ENCODE measurements at places on chromosomes 3 and 15. TPM values are rescaled to one million over a fixed set of nuclear protein-coding genes. Genes with fewer than 3 reads are reported as not detected.

DNA sequence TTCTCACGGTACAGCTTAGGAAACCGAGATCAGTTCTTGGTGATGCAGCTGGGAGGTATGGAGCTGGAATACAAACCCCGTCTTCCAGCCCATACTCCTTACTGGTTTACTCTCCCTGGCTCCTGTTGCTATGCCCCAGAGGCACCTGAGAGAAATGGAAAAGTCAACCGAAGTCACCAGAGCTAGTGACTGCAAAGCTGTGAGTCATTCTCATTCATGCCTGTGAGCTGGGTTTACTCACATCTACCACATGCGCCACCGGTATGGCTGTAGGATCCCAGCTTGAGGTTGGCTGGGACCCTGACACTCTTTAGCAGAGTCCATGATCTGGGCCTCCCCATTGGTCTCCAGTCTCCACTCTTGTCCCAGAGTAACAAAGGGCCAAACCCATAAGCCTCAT lies 111.5 kb upstream of the ETV5 start:
- DNase-seq, result no peak

DNA sequence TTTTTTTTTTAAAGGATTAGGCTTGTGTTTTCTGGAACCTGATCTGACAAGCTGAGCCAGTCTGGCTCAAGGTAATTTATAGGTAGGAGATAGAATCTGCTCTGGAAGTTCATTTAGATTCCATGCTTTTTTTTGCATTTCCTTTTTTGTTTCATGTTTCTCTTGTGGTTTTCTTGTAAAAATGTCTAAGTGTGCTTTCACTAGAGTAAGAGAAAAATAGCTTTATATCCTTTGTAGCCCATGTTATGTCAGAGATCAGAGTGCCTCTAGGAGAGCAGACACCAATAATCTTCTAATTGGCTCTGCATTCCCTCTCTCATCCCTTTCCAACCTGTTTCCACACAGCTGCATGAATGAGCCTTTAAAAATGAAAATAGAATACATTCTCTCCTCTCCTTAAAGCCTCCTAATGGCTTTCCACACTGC lies 389.8 kb upstream of the KCNMB2 start:
- DNase-seq, result no peak

The HGD gene
- 0.41 TPM for total RNA-seq

DNA sequence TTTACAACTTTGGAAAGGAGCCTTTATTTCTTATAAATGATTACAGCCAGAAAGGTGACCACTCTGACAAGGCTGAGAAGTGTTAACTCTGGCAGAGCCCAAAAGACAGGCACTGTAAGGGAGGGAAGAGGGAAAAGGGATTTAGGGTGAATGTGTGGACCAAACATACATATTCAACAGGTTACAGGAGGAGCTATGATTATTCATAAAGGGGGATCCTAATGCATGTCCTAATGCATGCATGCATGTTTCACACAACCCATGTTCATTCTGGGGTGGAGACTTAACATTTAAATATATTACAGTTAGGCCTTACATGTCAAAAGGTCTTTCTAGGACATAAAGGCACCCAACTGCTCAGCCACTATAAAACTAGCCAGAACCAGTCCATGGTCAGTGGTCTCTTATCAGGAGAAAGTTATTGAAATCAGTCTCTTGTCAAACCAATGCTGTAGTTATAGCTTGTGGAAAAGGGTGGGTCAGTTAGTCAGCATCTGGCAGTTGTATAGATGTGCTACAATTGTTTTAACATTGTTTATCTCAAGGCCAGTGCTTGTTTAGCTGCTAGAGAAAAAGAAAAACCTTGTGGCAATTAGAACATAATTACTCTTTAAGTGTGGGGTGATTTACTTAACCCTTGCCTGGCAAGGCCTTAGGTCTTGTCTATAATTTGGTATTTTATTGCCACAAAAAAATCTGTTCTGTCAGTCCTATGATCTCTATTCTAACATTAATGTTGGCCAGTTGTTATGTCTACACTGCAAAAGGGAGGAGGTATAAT lies 77.5 kb downstream of the RAD18 start:
- no peak for DNase-seq

- DNase-seq, result no peak
These were observed 69.4 kb upstream of the CD96 start for GRCh38 chr3:111472556-111472955.

- DNase-seq, result no peak
These were observed 78.9 kb upstream of the SKOR1 start for GRCh38 chr15:67746450-67746849.

The HTR3E gene
- not detected for total RNA-seq

DNA sequence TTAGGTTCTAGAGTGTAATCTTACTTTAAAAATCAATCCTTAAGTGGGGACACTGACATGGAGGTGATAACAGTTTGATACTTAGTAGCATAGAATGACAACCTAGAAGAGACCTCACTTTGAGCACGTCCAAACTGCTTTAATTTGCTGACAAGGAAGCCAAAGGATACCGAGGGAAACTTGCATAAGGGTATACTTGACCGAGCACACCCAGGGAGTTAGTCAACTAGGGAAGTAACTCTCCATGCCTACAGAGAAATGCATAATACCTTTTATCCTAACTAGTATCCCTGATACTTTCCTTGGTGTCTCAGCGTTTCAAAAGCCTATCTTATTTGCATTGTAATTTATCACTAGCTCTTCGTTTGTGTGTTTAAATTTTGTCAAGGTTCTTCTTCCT lies 5.5 kb upstream of the TPRG1 start:
- DNase-seq, result no peak

The GOLGA8G gene
- total RNA-seq, result not detected

DNA sequence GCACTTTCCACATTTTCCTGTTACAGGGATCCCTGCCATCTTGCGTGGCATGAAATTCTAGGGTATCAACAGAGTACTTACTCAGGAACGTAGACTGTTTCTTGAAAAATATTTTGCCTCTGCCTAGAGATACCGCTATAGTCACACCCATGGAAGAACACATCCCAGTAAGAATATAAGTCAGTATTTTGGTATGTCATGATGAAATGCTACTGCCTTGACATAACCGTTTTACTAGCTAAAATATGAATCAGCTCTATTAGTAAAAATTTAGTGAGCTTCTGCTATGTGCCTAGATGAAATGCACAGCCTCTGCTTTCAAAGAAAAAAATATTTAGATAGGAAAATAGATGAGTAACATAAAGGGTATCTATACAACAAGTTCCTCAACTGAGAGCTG lies 276.4 kb downstream of the TBC1D5 start:
- DNase-seq, result no peak

The RARB gene
- 15.2 TPM for total RNA-seq

DNA sequence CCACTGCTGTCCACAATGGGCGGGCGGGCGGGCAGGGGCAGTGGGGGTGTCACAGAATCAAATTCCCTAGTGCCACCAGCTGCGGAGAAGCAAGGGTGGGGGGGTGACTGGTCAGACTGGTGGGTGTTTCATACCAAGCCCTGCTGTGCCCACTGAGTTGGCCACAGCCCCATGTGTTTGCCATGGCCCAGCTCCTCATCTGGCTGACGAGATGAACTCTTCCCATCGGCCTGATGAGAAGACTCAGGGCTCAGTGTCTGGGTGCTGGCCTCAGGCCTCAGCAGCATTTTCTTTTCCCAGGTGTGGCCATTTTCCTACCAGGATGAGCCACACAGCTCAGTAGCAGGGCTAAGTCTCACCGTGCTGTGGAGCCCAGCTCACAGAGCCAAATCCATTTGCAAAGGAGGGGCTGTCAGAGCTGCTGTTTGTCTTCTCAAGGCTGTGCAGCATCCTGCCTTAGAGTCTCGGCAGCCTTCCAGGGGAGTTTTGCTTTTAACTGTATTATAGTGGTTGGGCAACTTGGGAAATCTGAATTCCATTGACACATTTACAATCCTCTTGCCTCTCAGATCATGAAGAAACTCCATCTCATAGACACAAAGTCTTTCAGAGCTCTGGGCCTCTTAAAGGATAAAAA lies 176.8 kb downstream of the ABHD5 start:
- no peak for DNase-seq

DNA sequence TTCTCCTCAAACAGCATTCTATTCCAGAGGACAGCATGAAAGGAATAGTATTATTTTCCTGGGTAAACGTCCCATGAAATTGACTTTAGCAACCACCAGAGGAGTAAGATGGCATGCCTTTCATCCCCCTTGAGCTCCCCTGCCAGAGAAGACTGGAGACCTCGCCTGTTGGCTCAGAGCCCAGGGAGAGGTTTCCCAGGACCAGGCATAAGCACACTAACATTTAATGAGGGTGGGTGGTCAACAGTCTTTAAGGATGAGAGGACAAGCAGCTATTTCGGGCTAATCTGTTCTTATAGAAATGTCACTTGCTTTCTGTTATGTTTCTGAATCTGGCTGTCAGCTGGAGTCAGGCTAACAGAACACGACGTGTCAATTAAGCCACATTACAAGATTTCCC lies 390.5 kb downstream of the GABRG3 start:
- no peak for DNase-seq

GRCh38 chr3:50218448-50218847 lies 13.4 kb downstream of the SLC38A3 start:
- no peak for DNase-seq

DNA sequence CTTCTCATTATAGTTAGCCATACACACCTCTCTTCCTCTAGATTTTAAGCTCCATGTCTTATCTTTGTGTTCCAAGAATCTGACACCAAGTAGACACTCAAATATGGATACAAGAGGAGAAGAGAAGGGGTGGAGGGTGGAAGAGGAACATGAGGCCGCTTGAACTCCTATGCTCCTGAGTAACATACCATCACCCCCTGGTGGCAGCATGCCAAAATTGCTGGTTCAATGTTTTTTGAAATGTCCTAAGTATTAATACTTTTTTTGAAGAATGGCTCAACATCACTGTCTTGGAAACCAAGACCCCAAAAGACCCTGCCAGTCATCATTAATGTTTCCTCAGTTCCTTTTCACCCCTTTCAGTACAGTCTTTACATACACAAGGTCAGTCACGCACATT lies 71.8 kb upstream of the HACD2 start:
- DNase-seq, result no peak

- no peak for DNase-seq
These were observed 23.7 kb downstream of the ARRDC4 start for GRCh38 chr15:97984157-97984556.

DNA sequence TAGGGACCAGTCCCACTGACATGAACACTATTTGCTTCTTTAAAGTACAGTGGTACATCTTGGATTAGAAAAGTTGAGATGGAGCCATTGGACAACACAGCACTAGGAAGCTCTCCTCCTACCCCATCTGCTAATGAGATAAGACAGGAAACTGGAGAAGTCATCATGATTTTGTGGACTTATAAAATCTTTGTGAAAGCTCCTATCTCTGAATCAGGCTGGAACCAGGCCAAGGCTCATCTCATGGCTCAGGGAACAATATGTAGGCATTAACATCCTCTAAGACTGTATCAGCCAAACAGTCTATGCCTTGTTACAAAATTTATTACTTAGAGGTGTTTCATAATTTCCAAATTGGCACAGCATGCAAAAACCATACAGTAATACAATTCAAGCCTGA lies 84.1 kb downstream of the BOC start:
- no peak for DNase-seq

DNA sequence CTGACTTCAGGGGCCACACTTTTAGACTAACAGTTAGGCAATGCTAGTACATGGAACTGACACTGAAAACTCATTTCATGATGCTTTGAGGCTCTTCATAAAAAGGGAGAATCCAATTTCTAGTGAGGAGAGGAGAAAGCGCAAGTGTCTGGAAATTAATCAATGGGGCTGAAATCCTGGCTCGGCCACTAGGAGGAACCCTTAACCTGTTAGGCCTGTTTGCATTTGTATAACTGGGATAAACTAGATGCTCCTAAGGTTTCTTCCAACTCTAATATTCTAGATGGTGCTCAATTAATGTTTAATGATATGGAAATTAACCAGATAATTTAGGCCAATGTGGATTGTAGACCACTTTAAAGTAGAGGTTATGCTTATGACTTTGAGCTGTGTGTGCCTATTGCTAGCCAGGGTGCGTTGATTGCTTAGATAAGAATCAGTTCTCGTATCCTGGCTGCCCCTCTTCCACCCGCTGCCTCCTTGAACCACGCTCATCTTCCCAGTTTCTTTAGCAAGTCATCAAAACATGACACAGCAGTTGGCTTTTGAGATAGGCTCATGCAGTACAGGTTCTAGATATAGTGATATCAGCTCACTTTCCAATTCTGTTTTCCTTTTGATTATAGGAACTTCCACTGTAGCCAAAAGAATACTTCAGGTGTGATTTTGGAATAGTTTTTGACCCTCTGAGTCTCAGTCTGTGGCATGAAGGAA lies 16.8 kb upstream of the CRBN start:
- DNase-seq, result no peak

- no peak for DNase-seq
These were observed 15.0 kb upstream of the LTF start for GRCh38 chr3:46479696-46480095.

DNA sequence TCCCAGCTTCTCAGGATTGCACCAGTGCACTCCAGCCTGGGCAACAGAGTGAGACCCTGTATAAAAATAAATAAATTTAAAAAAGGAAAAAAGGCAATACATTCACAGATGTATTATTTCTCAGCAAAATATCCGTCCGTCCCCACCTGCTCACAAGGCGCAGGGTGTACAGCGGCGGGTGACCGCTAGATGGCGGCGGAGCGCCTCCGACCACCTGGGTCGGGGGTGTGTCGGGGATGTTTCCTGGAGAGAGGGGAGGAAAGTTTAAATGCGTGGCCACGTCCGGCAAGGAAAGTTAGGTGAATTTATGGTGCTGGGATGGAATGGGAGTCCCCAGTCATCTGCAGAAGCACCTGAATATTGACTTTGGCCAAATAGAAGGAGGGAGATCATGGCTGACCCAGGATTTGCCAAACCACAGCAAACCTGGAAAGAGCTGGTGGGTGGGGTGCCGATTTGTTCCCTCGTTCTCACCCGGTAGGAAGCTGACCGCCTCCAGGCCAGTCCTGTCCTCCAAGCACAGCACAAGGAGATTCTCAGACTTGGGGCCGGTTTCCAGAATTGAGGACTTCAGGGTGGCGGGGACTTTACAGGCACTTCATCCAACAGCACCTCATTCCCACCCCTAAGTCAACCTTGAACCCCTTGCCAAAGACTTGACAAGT lies 88.3 kb downstream of the TMEM266 start:
- no peak for DNase-seq

- no peak for DNase-seq
These were observed 2.8 kb upstream of the CCDC9B start for GRCh38 chr15:40343512-40343911.

The COL8A1 gene
- total RNA-seq, result 53.8 TPM

DNA sequence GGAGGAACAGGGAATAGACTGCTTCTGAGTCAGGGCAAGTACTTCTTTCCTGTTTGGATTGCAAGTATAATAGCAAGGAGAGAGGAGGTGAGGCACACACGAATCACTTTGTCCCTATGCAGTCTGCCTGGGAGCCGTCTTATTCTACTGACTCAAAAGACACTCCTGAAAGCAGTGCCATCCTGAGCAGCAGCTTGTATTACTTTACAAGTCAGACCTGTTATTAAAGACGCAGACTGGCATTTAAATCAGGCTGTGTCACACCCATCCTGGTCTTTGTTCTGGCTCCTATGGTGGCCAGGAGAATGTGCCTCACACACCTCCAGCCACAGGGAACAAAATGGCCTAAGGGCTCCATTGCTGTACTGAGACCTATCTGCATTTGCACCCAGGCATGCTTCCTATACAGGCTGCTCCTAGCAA lies 17.9 kb upstream of the SQOR start:
- DNase-seq, result no peak
